ENCODE measurements at places on chromosomes 7 and 10.

DNA sequence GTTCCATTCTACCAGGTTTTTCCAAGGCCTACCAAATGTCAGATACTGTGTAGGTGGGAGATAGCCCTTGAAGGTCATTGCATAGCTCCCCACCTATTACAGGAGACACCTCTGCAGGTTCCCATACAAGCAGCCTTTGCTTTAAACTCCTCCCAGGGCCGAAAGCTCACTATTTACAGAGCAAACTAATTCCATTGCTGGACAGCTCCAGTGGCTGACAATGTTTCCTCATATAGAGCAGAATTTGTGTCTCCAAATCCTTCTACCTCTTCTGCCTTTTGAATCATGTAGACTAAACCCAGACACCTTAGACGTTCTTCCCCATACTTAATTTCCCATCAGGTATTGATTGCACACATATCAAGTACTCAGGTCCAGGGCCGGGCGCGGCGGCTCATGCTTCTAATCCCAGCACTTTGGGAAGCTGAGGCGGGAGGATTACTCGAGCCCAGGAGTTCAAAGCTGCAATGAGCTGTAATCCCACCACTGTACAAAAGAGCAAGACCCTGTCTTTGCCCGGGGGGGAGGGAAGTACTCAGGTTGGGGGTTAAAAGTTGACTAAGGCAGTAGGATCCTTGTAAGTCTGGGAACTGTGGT, 2.1 kb downstream of the CNNM1 start:
- DNase-seq = no peak

- no peak for DNase-seq
These were observed 13.7 kb downstream of the MMP21 start for GRCh38 chr10:125761961-125762360.

DNA sequence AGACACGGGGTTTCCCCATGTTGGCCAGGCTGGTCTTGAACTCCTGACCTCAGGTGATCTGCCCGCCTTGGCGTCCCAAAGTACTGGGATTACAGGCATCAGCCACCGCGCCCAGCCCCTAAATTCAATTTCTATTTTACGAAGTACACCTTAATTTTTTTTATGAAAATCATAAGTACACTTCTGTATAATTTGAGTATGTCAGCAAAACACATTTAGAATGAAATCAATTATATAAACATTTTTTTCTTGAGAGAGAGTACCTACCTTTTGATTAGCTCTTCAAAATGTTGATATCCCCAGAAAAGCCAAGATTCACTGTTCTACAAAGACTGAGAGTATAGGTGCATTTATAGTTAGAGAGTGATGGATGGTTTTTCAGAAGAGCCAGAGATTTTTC, 20.5 kb upstream of the ITGA8 start:
- DNase-seq = no peak

DNA sequence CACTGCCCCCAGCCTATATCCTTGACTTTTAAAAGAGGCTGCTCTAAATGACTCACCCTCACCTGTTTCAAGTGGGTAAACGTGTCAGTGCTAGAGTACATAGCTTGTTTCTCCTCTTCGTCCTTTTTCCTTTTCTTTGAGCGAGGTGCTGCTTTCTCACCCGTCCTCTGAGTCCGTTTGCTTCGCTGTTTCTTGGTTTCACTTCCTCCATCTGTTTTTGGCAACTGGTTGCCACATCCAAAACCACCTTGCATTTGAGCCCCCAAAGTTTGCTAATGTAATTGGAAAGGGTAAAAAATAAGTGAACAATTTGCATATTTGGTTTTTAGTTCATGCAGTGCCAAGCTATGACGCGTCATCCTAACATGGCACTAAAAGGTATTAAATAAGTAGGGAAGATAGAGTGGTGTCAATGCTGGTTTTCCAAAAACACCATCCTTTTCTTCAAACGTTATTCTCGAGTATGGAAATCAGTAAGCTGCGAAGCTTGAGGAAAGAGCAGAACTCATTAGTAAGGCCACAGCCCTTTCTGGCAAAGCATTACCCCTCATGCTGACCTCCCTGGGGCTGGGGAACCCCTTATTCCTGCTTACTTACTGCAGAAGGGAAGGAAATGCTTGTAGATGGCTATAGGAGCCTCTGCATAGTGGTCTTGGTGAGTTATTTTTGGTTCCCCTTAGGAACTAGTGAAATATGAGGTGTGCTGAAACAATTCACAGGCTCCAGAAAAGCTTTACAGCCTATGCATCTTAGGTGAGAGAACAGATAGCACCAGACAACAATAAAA, 133.5 kb downstream of the GALNT11 start:
- no peak for DNase-seq

- no peak for DNase-seq
These were observed 82.6 kb downstream of the ATE1 start for GRCh38 chr10:121845044-121845784.

GRCh38 chr7:143289421-143289820, 1.3 kb downstream of the CASP2 start:
- no peak for DNase-seq

Data from foreskin melanocyte (primary cell).